ENCODE measurements at places on chromosomes 1 and 21.

- no peak for DNase-seq
Measured at GRCh38 chr21:26449161-26449560, 123.9 kb downstream of the CYYR1 start.

DNA sequence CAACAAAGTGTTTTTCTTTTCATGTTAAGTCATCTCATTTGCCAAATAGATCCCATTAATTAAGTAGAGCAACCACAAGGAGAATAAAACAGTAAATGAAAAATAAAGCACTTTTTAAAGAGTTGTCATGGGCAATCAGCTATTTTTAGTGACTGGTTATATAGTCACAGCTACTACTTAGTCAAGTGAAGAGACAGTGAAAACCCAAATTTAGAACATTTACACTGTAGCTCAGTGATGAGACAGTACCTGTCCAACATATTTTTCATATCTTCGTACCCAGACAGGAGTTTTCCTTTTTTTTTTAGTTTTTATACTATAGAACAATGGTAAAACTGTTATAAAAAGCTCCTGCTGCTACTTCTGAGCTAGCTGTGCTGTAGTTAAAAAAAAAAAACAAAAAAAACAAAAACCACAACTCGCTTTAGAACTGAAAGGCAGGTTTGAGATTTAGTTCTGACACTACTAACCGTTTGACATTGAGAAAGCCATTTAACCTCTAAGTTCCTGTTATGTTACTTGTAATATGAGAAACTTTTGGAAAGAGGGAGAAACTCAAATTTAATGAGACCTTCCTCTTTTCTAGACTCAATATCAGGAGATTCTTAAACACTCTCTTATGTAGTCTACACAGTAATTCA lies 777.5 kb downstream of the ADGRL2 start:
- no peak for DNase-seq

DNA sequence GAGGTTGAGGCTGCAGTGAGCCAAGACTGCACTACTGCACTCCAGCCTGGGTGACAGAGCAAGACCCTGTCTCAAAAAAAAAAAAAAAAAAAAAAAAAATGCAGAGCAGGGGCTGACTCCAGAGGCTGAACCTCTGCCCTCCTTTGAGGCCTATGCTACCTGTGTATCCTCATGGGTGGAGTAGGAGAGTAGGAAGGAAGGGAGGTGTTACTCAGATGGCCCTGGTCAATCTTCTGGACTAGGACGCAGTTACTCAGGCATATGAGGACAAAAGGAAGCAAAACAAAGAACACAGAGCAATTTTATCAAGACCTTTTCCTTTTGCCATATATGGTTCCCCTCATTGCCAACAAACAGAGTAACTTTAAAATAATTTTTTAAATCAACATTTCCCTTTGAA lies 35.2 kb downstream of the TGFBR3 start:
- DNase-seq = no peak

GRCh38 chr1:34924759-34925555 lies 4.5 kb downstream of the DLGAP3 start:
- DNase-seq = no peak

DNA sequence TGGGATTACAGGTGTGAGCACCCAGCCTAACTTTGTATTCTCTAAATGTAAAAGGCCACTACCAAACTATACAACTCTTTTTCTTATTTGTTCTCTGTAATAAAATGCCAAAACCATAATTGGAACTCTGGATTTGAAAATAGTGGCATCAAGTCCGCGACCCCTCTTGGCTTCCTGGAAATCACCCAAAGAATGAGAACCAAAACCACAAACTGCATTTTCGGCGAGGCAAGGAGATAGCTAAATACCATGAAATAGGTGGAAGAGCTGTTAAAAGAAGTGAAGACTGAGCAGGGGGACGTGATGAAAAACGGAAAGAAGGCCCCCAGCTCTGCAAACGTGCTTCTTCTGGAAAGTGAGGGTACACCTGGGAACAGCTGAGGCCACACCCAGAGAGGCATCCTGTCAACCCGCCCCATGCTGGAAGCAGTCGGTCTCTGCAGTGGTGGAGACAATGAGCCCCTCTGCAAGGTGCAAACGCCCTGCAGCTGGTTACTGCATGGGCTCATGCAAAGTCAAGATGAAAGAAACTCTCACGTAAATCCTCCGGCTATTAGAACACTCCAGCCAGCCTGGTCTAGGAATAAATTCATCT lies 22.5 kb downstream of the VPS26C start:
- no peak for DNase-seq

GRCh38 chr1:20615946-20616846 lies 17.1 kb upstream of the PINK1 start:
- no peak for DNase-seq

- DNase-seq = no peak
Measured at GRCh38 chr1:4090976-4091660, 191.0 kb upstream of the C1orf174 start.

GRCh38 chr1:237033061-237033460 lies 8.9 kb upstream of the RYR2 start:
- no peak for DNase-seq

GRCh38 chr1:210360852-210361477 lies 32.3 kb downstream of the HHAT start:
- DNase-seq = no peak

- no peak for DNase-seq
Measured at GRCh38 chr1:97660431-97661105, 260.3 kb downstream of the DPYD start.

DNA sequence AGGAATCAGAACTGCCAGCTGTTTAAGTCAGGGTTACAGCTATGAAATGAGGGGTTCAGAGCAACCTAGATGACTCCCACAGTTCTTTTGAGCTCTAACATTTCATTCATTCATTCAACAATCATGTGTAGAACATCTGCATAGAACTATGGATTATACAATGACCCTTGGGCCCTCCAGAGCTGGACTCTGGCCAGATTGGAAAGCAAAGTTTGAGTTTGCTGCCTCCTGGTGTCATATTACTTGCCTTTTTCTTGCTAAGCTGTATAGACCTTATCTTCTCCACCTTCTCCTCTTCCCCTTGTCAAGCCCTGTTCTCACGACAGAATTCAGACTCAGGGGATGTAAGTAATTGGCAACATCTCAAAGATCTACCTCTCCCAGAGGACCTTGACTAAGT lies 4.0 kb downstream of the CASQ2 start:
- DNase-seq = no peak

DNA sequence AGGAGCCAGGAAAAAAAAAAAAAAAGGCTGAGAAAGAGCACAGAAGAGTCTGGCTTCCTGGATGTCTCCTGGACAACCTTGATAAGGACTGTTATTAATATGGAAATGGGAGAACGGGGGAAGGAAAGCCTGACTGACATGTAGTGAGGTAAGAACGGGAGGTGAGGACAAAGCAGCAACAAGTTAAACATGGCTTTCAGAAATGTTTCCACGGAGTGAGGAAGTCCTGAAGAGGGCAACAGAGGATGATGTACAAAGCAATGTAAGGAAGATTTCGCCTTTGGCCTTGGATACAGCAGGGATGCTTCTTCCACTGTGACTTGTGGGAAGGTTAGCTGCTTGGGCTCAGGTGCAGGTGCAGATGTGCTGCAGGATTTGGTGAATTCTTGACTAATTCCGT lies 11.9 kb upstream of the NIBAN1 start:
- DNase-seq = no peak

- no peak for DNase-seq
Measured at GRCh38 chr1:230186003-230186863, 119.2 kb downstream of the GALNT2 start.

GRCh38 chr1:76284842-76285241 lies 210.3 kb downstream of the ST6GALNAC3 start:
- no peak for DNase-seq

- DNase-seq = no peak
Measured at GRCh38 chr1:242723044-242723716, 198.7 kb upstream of the PLD5 start.

GRCh38 chr1:183812686-183813569 lies 8.0 kb downstream of the RGL1 start:
- DNase-seq = no peak

GRCh38 chr1:244840219-244840794 lies 4.8 kb downstream of the COX20 start:
- DNase-seq = no peak

DNA sequence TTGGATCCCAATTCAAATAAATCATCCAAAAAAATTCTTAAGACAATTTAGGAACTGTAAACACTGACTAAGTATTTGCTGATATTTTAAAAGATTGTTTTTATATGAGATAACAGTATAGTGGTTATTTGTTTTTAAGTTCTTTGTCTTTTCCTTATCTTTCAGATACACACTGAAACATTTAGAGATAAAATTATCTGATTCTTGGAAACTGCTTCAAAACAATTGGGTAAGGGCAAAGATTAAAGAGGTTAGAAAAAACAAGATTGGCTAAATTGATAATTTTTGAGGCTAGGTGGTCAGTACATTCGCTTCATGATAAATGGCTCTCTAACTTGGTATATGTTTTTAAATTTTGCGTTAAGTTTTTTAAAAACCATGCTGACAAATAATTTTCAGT lies 117.3 kb downstream of the PSMG1 start:
- no peak for DNase-seq

GRCh38 chr1:100250264-100250663 lies 630 bp upstream of the DBT start:
- no peak for DNase-seq
